ENCODE measurements at places on chromosomes 1 and 21.

- DNase-seq: no peak
Measured at GRCh38 chr1:222394224-222394623, 153.7 kb downstream of the HHIPL2 start.

GRCh38 chr1:43796111-43796581, 88.8 kb downstream of the ST3GAL3 start:
- no peak for DNase-seq

DNA sequence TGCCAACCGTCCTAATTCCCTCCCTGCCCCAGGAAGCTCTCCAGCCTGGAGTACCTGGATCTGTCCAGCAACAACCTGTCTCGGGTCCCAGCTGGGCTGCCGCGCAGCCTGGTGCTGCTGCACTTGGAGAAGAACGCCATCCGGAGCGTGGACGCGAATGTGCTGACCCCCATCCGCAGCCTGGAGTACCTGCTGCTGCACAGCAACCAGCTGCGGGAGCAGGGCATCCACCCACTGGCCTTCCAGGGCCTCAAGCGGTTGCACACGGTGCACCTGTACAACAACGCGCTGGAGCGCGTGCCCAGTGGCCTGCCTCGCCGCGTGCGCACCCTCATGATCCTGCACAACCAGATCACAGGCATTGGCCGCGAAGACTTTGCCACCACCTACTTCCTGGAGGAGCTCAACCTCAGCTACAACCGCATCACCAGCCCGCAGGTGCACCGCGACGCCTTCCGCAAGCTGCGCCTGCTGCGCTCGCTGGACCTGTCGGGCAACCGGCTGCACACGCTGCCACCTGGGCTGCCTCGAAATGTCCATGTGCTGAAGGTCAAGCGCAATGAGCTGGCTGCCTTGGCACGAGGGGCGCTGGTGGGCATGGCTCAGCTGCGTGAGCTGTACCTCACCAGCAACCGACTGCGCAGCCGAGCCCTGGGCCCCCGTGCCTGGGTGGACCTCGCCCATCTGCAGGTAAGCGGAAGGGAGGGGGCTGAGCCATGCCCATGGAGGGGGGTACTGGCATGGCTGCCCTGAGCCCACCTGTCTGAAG, 16.5 kb downstream of the PODN start:
- DNase-seq: no peak

GRCh38 chr1:55211863-55212262, 3.3 kb downstream of the USP24 start:
- no peak for DNase-seq

GRCh38 chr1:2496087-2496622, 20.1 kb downstream of the PLCH2 start:
- DNase-seq: no peak

DNA sequence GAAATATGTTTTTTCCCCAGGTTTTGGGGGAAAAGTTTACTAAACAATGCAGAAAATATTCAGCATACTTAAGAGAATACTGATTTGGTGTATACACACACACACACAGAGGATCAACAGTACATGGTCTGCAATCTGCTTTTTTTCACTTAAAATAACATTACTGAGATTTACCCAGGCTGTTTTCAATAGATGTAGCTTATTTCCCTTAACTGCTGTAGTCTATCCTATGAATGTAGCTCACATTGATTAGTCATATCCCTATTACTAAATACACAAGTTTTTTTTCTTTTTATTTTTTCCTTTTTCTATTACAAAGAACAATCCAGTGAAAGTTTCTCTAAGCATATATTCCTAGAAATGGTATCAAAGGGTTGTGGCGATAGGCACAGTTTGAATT, 266.7 kb upstream of the GREM2 start:
- DNase-seq: no peak

DNA sequence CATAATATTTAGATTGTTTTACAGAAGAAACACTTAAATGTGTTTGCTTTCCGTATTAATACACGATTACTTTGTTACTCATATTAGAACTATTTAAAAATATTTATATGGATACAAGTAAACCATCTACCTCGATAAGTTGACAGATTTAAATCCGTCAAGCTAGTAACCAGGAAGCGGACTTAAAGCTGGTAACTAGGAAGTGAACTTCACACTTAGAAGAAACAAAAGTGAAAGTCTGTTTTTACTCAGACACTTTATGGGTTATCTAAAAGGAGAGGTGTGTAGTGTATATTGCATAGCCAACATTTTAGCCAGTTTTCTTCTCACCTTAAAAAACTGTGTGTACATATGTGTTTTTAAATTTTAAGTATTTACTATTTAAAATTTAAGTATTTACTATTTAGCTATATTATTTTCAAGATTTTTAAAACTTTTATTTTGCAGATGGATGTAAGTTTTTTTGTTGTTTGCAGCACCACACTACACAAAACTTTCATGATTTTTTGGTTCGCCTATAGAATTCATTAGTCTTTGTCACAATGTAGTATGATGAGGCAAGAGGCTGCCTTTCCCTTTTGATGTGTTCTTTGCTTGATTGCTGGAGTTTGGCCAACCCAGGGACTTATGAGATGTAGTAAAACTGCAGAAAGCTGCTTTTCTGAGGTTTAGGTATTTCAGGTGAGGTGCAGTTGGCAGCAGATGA, 2.7 kb downstream of the USP25 start:
- DNase-seq: no peak

DNA sequence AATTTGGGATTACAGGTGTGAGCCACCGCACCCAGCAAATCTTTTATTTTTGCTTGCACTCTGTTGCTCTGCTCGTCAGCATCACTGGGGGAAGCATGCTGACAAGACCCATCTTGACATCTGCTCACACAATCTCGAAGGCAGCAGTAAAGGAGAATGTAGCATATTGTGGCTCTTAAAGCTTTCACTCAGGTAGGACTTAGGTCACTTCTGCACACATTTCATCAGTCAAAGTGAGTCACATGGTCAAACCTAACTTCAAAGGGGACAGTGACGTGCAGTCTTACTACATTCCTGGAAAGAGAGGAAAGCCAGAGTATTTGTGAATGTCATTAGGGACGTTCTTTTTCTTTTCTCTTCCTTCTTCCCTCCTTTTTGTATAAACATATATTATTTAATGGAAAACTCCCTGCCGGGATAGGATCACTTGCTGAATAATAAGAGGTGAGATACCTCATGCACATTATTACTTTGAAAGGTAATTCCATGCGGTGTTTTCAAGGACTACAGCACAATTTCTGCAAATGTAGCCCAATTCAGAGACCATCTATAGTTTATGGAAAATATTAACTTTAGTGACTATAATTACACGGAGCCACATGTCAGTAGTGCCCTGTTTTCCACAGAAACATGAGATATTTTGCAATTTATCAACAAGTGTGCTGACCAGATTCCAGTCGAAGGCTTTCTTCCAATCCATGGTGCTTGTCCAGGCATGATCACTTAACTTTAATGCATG, 19.3 kb upstream of the ACBD6 start:
- DNase-seq: no peak

DNA sequence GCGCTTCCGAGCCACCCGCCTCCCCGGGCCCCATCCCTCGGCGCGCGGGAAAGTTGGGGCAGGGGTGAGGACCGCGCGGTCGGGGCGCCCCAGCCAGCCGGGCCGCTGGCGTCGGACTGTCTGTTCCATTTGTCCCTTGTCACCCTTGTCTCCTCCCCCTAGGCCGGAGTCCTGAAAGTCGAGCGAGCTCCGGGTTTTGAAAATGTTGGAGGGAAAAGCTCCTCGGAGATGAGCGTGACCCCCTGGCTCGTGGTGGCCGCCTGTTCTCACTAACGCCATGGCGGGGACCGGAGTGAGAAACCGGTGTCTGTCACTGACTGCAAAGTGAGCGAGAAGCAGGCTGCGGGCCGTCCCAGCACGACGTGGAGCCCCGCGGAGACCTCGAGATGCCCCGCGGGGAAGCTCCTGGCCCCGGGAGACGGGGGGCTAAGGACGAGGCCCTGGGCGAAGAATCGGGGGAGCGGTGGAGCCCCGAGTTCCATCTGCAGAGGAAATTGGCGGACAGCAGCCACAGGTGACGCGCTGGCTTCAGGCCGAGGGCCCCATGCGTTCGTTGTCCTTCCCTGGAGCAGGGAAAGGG, 491 bp downstream of the PER3 start:
- no peak for DNase-seq

GRCh38 chr1:246782120-246782900, 58.1 kb downstream of the SCCPDH start:
- DNase-seq: no peak

DNA sequence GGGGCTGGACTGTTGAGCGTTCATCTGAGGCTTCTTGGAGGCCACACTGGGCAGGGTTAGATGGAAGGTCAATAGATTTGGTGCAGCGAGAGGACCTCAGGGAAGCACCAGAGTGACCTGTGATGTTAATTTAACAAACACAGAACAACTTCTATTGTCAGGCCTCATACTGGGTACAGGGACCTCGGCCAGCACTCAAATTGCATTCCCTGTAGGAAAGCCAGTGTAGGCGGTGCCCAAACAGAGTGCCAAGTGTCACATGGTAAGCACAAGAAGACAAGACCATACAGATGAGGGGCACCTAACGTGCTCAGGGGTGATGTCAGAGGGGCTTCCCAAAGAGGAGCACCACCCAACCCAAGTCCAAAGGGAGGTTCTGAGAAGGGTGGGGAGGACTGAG, 1.3 kb downstream of the TMEM269 start:
- DNase-seq: no peak

GRCh38 chr1:90220496-90220895, 225.6 kb downstream of the ZNF326 start:
- DNase-seq: no peak

DNA sequence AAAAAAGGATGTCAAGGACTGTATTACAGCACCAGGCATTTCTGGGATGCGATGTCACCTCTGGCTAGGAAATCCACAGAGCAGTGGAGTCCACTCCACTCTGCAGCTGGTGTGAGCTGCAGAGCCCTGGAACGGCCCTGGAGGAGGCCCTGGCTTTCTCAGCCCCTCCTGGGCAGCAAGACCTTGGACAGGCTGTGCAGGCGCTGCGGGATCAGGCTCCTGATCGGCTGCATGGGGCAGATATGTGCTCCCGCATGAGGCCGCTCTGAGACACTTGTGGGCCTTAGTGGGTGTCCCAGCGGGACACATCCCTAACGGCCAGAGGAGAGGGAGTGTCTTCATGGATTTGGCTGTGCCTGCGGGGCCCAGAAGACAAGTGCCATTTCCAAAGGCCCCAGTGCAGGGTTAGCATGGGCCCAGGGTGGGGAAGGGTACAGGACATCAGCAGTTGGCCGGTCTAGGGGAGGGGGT, 6.2 kb downstream of the DNMT3L start:
- DNase-seq: no peak

DNA sequence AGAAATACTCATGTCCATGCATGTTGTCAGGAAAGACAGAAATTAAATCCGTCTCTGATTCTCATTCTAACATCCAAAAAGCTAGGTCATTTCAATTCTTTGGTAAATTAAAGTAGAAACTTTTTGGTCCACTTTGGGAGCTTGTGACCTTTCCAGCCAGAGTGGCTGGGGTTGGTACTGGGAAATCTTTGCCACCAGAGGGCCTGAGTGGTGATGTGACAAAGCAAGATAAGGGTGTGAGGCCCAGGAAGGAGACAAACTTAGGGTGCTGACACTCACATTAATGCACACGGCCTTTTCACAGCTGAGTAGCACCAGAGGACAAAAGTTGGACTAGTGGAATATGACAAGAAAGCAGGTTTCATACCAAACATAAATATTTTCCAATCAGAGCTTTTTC, 144.3 kb downstream of the DNM3 start:
- DNase-seq: no peak

DNA sequence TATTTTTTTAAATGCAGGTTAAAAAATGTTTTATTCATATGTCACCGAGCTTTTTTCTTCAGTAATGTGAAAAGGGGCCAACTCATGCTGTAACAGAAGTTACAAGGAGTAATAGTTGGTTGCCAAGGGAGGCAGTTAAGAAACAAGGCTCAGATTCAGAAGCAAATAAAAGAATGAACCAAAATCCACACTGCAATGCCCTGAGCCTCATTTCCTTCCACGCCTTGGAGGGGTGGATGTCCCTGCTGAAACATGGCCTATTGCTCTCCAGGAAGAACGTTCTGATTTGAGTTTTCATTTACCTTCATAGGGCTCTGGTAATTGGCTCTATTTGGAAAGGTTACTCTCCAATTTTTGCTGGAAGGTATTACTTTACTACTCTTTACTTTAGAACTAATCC, 24.4 kb downstream of the ALG14 start:
- DNase-seq: no peak

Data from anterior cingulate cortex (tissue), 58 donors.